Natural killer cell treated with Interleukin-12 subunit alpha and Interleukin-12 subunit beta and Interleukin-15 and Interleukin-18, amount 100 ng/mL, for 72 hours (primary cell): ENCODE measurements at places on chromosomes 2 and 18. TPM values are rescaled to one million over a fixed set of nuclear protein-coding genes. Genes with fewer than 3 reads are reported as not detected.

- H3K27ac ChIP-seq, result no peak overlapping the region
- H3K27me3 ChIP-seq, result peaks cover 4% of the 10 kb centered on the region
- H3K36me3 ChIP-seq, result peaks cover 9% of the 10 kb centered on the region
- H3K4me1 ChIP-seq, result no peaks in the 10 kb centered on the region
- DNase-seq, result no peak
- H3K4me3 ChIP-seq, result no peak overlapping the region
Measured at GRCh38 chr18:80002468-80002867, 14.1 kb upstream of the TXNL4A start.

- H3K27ac ChIP-seq, result no peak overlapping the region
- H3K36me3 ChIP-seq, result no peaks in the 10 kb centered on the region
- H3K4me3 ChIP-seq, result no peak overlapping the region
- H3K27me3 ChIP-seq, result peaks cover 11% of the 10 kb centered on the region
- DNase-seq, result no peak
Measured at GRCh38 chr18:49529596-49529995, 32.3 kb upstream of the LIPG start.

DNA sequence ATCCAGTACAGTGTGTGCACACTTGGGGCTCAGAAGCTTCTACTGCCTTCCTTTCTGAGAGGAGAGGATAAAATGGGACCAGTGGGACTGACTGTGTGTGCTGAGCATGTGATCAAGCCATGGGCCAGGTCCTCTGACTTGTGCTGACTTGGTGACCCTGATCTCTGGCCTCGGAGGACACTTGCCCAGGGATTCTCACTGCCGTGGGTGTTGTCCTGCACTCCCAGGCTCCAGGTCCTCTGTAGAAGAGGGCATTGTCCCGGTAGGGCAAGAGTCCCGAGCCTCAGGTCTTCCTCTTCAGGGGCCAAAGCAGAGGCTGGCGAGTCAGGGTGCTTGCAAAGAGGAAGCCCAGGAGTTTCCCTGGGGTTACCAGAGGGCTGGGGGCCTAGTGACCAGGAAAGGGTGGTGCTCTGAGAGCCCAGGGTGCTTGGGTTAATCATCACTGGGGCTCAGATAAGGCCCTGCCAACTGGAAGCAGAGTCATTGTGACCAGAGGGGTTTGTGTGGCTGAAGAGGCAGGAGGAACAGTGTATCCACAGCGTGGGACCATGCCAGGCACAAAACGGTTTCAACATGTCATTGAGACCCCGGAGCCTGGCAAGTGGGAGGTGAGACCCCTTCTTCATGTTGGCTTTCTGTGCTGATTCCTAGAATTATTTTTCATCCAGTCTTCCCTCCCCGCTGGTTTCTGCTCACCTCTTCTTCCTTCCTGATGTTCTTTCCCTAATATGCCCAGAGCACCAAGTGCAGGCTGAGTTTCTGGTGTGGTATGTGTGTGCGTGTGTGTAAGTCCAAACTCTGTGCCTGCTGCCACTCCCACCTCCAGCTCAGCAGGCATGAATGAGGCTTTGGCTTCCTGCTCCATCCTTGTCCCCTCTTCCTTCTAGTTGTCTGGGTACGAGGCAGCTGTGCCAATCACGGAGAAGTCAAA lies at the start of gene GCKR:
TSS of gene GCKR (plus strand) at position 483 of the 931 bp plus-strand sequence. CDS start at position 549, 66 bp downstream.
- H3K36me3 ChIP-seq, result peaks cover 6% of the 10 kb centered on the region
- no peak within 1 kb of the TSS for H3K27ac ChIP-seq
- DNase-seq, result no peak
- peaks cover 16% of the 10 kb centered on the region for H3K4me1 ChIP-seq

- no peaks in the 10 kb centered on the region for H3K36me3 ChIP-seq
- H3K4me3 ChIP-seq, result no peak overlapping the region
- no peak overlapping the region for H3K27ac ChIP-seq
- DNase-seq, result no peak
- peaks cover 30% of the 10 kb centered on the region for H3K27me3 ChIP-seq
Measured at GRCh38 chr2:158750458-158751125, 44.5 kb upstream of the DAPL1 start.

- no peak for DNase-seq
- no peak overlapping the region for H3K4me3 ChIP-seq
- peaks cover 27% of the 10 kb centered on the region for H3K27me3 ChIP-seq
Measured at GRCh38 chr2:63734510-63734909, 107.2 kb upstream of the UGP2 start.

DNA sequence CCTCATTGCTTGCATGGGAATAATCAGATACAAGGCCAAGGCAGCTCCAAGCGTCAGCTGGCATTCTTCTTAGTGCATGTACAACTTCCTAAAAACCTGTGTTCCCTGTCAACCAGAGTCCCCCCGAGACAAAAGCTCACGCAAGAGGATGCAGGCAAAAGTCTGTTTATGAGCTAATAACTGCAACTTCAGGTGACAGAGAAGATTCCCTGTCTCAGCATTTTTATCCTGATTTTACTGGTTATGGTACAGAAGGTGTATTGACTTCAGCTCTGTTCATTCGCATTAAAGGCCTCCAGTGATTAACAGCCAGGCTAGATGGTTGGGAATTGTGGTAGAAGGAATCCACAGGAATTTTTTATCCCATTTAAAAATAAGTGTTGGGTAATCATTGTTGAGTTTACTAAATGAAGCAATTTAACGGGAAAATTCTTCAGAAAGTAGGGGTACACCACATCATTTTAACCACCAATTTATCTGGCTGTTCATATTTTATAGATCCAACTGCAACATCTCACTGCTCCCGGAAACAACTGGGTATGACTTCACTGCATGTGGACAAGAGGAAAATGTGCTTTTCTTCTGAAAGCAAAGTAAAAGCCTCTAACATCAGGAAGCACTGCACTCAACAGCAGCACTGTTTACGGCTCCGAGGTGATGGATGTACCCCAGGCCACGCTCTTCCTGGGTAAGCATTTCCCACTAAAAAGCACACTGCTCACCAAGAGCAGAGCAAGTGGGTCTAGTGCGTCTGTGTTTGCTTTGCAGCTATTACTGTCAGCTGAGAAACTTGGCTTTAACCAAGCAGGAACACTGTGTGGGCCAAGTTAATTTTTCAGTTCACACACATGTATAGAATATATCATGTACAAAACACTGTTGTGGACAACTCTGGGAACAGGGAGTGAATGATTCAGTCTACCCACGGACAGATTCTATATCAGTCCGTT lies 31.9 kb downstream of the CCBE1 start:
- no peak overlapping the region for H3K27ac ChIP-seq
- H3K27me3 ChIP-seq, result no peaks in the 10 kb centered on the region
- no peaks in the 10 kb centered on the region for H3K4me1 ChIP-seq
- H3K4me3 ChIP-seq, result no peak overlapping the region

DNA sequence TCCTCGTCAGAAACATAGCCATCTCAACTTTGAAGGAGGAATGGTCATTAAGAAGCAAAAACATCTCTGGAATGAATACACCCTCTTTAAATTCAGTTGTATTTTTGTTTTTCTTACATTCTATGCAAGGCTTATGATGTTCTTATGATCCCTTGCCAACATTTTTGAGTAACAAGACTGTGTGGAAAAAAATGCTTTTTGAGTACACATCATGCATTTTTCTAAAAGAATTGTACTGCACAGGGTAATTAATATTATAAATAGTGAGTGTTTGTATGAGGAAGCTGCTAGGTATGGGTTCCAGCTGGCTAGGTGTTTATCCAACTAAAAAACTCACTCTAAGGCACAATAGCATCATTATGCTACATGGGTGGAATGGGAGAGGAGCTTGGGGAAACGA lies 59.0 kb upstream of the SPATS2L start:
- no peak for DNase-seq
- no peak overlapping the region for H3K27ac ChIP-seq
- no peaks in the 10 kb centered on the region for H3K4me1 ChIP-seq
- H3K27me3 ChIP-seq, result peaks cover 3% of the 10 kb centered on the region

- DNase-seq, result no peak
- H3K4me1 ChIP-seq, result peaks cover 4% of the 10 kb centered on the region
- H3K27me3 ChIP-seq, result no peaks in the 10 kb centered on the region
- H3K27ac ChIP-seq, result no peak overlapping the region
Measured at GRCh38 chr2:39733070-39733674, 45.9 kb downstream of the THUMPD2 start.

Gene ZNF892
- 4.4 TPM for total RNA-seq
